ENCODE measurements at places on chromosomes 3 and 15.
A peak's percentile ranks its signal among the peaks of the same experiment; 100 is the strongest.

DNA sequence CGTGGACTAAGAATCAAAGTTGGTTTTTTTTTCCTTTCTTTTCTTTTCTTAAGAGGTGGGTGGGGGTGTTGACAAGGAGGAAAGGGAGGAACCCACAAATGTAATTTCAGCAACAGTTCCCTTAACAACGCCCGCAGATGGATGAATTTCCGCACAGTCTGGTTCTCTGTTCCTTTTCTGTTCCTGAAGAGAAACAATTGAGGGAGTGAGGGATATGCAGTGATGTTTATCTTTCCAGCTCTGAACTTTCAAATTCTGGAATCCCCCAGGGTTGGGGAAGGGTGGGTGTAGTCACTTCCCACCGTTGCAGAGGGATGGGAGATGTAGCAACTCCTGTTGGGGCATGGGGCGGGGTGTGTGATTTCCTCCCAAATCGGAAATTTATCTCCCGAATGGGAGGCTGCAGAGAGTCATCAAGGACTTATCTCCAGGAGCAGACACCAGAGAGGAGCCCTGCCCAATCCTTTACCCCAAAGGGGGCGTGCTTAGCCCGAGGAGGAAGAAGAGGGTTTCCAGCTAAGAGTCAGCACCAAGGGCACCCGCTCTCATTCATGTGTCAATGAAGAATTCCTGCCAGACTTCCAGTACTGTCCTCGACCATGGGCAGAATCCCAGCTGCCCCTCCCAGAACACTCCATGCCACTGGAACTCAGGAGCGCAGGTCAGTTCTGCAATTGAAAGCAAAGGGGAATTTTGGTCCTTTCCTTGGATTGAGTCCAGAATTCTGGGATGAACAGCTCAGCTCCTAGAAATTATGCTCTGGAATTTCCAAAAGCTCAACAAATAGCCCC lies 35.0 kb upstream of the CFAP161 start:
- no peak for DNase-seq

- peak; percentile 2 for DNase-seq
These were observed 45.6 kb upstream of the LDHAL6B start for GRCh38 chr15:59160880-59161593.

- no peak for DNase-seq
These were observed 275.9 kb downstream of the DOCK3 start for GRCh38 chr3:50950591-50950990.

GRCh38 chr3:195102609-195103467 lies 168.1 kb downstream of the XXYLT1 start:
- no peak for DNase-seq

- no peak for DNase-seq
These were observed 125.1 kb downstream of the TJP1 start for GRCh38 chr15:29696950-29697738.

DNA sequence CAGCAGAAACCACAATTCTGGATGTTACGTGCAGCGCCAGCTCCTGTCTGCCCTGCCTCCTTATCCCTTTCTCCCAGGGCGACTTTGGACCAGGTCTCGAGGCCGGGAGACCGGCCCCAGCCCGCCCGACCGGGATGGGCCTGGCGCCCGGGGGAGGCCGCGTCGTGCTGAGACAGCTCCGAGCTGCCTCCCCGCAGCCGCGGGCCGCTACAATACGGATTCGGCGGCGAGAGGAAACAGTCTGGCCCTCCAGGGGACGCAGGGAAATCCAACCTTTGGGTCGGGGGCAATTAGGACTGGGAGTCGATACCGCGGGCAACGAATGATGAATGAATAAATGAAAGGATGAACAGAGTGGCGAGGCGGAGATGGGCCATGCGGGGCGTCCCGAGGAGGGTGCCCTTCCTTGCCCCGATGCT lies 537 bp downstream of the GRAMD2A start:
- DNase-seq: no peak

GRCh38 chr3:71523628-71524027 lies 59.9 kb downstream of the FOXP1 start:
- DNase-seq: no peak

DNA sequence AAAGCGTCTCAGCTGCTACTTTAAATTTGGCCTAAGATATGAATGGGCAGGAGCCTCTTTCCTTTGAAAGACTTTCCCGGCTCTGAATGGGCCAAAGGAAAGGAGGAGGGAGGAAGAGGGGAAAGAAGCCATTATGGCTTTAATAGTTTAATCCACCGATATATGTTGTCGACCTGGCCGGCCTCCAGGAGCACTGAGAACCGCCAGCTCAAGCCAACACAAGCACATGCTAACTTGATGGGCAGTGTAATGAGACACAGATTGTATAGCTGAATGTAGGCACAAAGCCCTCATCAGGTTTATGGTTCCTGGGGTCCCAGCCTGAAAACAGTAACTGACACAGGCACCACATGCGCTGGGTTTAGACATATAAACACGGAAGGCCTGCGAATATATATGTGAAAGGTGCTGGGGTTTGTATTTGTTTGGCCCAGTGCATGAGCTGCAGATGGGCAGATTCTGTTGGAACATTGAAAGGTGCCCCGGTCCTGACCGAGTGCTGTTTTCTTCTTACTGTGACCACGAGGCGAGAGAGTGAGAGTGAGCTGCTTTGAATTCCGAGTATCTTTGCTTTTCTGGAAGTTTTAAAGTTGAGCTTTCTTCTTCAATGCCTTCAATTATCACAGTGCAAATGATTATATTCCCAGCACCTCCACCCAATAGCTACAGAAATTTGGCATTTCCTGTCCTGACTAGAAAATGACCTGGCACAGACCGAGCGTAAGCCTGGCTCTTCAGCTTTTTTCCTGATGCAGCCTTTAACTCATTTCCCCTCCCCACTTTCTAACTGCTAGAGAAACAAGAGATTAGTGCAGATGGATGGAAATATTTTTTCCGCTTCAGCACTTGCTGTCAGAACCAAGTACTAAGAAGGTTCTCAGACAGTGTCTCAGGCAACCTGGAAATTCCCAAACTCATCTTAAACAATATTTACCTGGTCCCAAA lies 267.3 kb downstream of the RORA start:
- no peak for DNase-seq

- DNase-seq: no peak
These were observed 612.8 kb downstream of the ZPLD1 start for GRCh38 chr3:103047640-103048039.

DNA sequence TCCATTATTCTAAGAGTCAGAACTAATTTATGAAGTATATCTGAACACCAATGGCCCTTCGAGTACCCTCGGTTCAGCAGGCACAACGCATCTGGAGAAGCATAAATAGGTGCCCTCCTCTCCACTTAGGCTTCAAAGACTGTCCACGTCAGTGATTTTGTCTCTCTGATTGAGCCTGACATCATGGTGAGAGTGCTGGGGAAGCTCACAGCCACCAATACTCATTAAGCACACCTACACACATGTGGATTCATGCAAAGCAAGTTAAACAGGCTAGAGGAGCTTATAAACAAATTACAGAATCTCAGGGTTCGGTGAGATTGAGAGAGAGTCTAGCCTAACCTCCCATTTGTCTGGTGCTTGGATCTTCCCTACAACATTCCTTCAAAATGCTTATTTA lies 3.6 kb downstream of the CLDN1 start:
- DNase-seq: no peak

- no peak for DNase-seq
These were observed 54.9 kb upstream of the TMEM108 start for GRCh38 chr3:132983143-132983770.
